ENCODE measurements at places on chromosomes 13 and 19.

DNA sequence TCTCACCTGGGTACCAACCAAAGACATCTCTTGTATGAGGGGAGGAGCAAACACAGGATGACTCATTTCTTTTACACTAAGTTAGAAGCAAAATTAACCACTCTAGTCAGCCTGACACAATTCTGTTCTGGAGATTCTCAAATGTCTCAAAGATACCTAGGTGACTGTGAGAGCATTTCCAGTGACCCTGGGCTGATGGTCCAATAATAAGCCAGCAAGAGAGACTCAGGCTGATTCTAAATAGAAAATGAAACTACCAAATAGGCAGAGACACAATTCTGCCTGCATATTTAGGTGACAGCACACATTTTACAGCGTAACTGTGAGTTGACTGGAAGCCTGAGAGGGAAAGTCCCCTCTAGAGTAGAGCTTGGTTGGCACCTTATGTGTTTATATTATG is 16.3 kb downstream of the ZNF91 start:
- DNase-seq, result no peak

GRCh38 chr13:41615528-41615855 is 158.1 kb downstream of the RGCC start:
- no peak for DNase-seq

DNA sequence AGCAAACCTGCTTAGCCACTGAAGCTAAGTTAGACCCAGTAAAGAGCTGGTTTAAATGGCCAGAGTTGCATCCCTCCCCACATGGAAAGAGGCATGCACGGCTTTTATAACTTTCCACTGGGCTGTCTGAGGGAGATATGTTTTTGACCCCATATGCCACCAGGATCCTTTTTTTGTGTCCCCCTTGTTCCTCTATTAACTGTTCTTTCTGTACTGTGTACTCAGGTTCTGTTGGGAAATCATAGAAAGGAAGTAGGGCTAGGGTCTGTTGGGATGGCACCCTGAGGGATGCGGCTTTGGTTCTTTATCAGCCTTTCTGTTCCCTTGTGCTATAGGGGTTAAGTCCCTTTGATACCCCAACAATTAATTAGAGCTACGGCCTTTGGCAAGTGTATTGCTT is 12.2 kb upstream of the TM9SF2 start:
- no peak for DNase-seq

DNA sequence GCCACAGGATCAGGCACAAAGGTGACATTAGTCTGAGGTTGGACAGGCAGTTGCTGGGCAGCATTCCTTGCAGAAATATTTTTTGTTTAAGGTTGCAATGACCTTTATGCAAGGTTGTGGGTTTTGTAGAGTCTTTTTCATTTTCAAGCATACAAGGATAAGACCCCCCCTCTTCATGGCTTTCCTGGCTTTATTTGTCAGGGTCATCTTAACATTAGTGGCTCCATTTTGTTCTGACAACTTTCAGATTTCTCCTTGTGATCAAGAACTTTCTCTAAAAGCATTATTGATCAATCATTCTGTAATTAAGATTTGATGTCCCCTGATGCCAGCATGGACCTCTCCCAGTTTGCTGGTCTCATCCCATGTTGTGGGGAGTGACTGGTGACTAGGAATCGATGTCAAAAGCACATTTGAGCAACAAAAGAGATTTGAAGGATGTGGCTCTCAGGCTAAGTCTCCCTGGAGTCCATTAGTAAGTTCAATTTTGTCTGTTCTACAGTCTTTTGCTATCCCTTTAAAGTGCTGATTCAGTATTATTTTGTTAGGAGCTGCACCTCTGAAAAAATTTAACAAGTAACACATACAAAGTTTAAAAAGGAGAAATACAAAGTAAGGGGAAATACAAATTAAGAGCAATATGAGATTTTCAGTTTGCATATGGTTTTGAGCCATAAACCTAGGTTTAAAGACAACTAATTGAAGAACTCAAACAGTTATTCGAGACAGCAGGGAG is 5.3 kb downstream of the CARD8 start:
- DNase-seq, result no peak

DNA sequence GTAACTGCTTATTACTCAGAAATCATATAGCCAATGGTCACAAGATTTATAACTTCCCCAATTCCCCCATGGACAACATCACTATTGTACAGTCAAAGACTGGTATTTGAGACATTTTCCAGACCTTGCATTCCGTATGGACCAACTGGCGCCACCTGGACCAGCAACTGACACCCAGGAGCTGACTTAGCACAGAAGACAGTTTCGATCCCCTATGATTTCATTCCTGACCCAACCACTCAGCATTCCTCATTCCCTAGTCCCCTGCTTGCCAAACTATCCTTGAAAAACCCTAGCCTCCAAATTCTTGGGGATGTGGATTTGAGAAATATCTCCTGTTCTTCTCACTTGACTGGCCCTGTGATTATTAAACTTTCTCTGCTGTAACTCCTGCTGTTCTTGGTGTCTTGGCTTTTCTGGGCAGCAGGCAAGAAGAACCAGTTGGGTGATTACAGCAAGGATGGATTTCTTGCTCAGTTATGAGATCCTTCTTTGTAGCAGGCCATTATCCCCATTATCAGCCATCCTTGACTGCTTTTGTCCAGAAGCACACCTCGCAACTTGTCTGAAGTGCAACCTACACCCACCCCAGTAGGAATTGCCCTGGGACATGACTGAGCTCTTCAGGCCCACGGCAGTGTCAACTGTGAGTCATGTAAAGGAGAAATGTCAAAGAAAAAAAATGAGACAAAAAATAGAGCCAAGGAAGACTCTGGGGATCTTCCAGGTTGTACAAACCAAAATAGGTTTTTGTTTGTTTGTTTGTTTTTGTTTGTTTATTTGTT is 13.7 kb upstream of the MAP3K10 start:
- no peak for DNase-seq

GRCh38 chr13:73698859-73699258 is 435.3 kb downstream of the KLF12 start:
- DNase-seq, result no peak

DNA sequence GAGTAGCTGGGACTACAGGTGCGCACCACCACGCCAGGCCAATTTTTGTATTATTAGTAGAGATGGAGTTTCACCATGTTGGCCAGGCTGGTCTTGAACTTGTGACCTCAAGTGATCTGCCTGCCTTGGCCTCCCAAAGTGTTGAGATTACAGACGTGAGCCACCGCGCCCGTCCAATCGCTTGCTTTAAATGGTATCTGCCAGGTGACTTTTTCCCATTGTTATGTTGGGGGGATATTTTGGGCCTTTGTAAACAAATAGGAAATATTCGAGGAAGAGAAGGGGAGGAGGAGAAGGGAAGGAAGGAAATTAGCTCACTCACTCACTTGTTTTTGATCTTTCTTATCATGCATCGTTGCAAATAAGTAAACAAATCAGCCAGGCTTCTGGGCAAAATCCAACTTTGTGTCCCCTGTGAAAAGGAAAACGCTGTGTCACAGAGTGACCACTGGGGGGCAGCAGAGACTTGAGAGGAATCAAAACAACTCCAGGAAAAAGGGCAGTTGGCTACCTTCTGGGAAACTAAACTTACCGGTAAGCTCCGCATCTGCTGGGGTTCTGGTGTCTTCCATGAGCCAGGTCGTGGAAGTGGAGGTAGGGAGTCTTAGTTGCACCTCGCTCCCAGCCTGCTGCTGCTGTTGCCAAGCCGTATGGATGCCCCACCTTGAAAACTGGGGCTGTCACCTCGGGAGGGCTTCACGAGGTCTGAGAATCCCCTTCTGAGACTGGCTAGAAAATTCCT is 9.3 kb upstream of the RANBP3 start:
- peak; percentile 28 for DNase-seq

DNA sequence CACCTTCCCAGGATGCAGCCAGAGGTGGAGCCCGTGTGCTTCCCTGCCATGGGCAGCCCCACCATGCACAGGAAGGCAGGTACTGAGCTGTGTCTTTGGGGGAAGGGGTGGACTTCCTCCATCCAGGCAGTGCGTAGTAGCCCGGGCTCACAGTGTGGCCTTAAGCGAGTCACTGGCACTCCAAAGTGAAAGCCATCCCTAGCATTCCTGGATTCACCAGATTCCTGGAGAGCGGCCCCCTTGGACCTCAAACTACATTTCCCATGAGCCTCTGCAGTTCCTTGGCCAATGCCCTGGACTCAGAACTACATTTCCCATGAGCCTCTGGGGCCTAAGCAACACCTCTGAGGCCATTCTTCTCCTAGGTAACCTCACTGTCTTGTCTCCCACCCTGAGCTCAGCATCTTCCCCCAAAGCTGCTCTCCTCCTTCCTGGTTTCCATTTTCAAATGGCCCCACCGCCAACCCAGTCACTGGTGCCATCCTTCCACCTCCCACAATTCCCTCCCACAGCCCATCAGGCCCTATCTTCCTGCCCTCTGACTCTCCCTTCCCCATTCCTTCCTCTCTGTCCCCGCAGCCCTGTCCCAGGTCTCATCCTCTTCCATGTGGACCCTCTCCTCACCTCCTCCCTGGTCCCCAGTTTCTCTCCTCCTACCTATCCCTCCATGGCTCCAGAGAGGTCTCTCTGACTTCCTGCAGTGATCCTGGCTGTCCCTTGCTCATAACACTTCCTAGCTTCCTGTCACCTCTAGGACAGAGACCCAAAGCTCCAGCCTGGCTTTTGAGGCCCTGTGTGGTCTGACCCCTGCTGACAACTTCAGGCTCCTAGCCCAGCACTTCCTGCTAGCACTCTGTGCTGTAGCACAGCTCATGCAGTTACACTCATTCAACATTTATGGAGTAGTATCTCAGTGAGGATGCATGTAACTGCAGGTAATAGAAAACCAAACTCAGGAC is at the start of gene C19orf81:
C19orf81 (plus strand) TSS at position 13 of the 959 bp plus-strand sequence; CDS start at position 13, 0 bp downstream.
- DNase-seq, result no peak

DNA sequence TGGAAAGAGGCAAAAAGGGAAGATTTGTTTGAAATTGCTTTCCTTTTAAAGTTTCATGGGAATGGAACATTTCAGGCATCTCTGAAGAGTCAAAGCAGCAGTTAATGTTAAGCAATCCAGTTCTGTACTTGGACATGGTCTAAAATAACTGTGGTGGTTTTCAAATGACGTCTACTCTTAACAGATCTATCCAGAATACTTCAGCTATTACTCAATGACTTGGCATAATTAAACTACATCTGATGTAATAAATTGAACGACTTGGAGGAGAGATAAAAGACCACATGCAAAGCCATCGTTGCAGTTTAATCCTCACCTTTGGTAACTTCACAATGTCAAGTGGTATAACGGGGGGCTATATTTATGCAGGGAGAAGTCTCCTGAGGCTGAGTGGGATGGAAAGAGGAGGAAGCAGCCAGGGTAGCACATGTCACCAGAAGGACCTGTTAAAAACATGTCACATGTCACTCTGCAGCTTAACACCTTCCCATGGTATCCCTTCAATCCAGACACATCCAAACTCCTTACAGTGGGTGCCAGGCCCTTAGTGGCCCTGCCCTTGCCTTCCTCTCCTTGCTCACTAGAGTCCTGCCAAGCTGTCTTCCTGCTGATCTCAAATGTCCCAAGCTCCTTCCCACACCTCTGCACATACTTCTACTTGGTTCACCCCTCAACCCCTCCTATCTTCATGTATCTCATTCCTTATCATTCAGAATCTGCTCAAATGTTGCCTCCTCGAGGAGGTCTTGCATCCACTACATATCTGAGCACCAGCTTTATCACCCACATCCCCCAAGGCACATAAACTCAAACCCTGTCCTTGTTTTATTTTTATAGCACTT is 327.8 kb downstream of the SUCLA2 start:
- peak; percentile 91 for DNase-seq

- DNase-seq, result no peak
Observed at GRCh38 chr19:53917356-53917755, 8.3 kb downstream of the CACNG7 start.

GRCh38 chr13:56317841-56318240 is 822.9 kb upstream of the PRR20A start:
- no peak for DNase-seq

DNA sequence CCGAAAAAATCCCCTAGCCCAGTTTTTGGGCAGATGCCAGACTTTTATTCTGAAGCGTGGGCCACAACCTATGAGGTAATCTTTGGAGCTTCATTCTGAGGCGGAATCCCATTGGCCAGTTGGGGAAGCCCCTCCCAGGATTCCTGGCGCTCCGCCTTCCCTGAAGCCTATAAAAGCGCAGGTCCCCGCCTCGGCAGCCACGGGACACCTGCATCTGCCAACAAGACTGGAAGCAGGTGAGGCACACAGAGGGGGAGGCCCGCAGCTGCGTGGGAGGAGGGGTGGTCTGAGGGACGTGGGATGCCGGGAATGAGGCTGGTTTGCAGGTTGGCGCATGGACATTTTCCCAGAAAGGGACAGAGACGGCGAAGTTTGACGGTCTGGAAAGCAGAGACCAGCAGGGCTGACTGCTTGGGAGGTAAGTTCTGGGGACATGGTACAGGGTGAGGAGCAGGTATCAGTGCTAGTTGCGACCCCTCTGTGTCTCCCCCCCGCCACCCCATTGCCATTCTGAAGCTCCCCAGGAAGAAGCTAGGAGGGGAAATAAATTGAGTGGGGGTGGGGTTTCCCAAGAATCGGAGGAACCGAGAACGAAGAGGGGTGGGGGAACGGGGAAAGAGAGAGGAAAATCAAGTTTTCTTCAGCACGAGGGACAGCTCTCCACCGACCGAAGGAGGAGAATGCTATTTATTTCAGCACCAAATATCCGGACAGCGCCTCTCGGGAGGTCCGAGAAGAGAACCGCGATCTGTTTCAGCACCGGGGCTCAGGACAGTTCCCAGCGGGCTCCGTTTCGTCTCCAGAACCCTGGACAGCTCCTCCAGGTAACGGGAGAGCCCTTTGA is 22.4 kb upstream of the FEM1A start:
- peak; percentile 58 for DNase-seq

- DNase-seq, result no peak
Observed at GRCh38 chr13:106310291-106310865, 225.1 kb downstream of the EFNB2 start.

GRCh38 chr19:19742773-19743172 is 9.9 kb upstream of the ZNF14 start:
- no peak for DNase-seq

- DNase-seq, result no peak
Observed at GRCh38 chr19:6833166-6833790, 54.1 kb upstream of the ADGRE1 start.

DNA sequence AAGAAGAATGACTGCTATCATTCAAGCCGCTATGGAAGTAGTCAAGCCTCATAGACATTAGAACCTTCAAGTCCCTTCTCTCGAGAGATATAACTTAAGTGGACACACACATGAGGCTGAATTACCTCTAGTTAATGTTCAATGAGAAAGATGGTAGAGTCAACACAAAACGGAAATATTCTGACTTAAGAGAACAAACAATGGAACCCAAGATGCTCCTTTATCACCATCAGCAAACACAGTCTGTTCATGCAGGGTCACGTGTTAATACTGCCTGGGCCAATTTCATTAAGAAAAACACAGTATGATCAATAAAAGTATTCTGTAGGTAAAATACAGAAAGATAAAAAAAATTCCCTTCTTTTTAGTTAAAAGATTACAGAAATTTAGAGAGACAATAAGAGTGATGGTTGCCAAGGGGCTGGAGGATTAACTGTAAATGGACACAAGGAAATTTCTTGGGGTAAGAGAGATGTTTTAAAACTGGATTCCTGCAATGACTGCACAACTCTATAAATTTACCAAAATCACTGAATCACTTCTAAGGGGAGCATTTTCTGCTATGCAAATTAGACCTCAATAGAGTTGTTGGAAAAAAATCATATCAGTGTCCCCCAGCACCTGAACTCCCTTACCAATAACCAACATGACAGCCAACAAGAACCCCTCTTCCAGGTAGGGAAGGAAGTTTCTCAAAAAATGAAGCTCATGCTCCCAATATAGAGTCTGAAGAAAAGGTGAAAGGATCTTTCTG is 256.6 kb downstream of the ABCC4 start:
- no peak for DNase-seq

All from fibroblast of skin of left biceps (primary cell).